ENCODE measurements at places on chromosomes 4 and X.

GRCh38 chr4:4376074-4376473 is 10.8 kb upstream of the NSG1 start:
- no peak for DNase-seq

- no peak for DNase-seq
These were observed 22.1 kb downstream of the STAP1 start for GRCh38 chr4:67580577-67580976.

DNA sequence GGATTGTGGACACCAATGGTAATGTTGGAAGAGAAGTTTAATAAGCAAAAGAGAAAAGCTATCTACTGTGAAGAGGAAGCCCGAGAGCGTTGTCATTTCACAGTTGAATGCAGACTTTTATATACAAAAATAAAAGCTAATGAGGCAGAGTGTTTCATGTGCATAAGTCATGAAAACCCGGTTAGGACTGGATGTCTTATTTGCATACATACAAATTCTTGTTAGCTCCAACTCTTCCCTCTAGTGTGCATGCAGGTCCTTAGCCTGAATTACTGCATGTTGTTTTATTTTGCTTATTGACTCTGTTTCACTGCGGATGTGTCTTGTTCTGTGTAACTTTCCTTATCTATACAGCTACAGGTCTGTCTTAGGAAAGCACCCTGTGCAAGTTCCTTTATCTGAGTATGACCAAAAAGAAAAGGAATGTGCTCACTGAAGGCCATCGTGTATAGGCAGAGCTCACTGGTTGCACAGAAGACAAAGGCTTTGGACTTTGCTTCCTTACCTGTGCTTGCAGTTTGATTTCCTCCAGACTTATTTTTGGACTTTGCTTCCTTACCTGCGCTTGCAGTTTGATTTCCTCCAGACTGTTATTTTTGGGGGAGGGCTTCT is 25.1 kb upstream of the UGT2B11 start:
- DNase-seq, result no peak

- DNase-seq, result no peak
These were observed 1754.1 kb downstream of the C4orf33 start for GRCh38 chr4:130850019-130850524.

GRCh38 chr4:173517781-173518424 is 12.1 kb downstream of the HAND2 start:
- DNase-seq, result no peak

DNA sequence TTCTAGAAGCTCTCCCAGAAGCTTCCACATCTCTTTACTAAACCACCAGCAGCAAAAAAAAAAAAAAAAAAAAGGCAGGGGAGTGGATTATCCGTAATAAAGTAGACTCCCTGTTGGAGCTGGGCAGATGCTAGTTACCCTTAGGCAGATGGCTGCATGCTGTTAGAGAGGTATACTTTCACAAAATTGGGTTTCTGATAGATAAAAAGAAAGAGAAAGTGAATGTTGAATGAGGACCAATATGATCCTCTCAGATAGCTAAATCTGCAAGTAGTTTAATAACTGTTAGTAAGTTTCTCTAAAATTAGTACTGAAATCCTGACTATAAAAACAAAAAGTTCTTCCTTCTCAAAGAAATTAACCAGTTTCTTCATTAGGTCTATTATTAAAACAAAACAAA is 195.4 kb downstream of the ANAPC10 start:
- no peak for DNase-seq

DNA sequence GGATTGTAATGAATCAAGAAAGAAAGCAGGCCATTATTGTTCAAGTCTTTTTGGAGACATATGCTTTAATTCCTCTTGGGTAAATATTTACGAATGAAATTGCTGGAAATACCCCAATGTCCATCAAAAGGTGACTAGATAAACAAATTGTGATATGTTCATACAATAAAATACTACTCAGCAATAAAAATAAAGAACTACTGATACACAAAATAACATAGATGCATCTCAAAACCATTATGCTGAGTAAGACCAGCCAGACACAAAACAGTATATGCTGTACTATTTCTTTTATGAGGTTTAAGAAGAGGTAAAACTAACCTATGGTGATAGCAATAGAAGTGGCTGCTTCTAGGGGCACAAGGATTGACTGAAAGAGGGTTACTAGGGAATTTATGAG is 28.8 kb upstream of the JADE1 start:
- DNase-seq, result no peak

GRCh38 chrX:16638533-16638932 is 11.4 kb upstream of the S100G start:
- no peak for DNase-seq

DNA sequence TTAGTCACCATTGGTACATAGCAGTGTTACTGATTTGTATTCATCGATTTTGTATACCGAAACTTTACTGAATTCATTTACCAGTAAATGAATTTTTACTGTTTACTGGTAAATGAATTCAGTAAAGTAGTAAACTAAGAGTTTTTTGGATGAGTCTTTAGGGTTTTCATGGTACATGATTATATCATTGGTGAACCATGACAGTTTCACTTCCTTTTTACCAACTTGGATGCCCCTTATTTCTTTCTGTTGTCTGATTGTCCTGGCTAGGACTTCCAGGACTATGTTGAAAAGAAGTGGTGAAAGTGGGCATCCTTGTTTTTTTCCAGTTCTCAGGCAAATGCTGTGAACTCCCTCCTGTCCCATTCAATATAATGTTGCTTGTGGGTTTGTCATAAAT is 494.9 kb downstream of the GALNTL6 start:
- DNase-seq, result no peak

- DNase-seq, result no peak
These were observed 17.6 kb downstream of the PDGFC start for GRCh38 chr4:156953951-156954350.

DNA sequence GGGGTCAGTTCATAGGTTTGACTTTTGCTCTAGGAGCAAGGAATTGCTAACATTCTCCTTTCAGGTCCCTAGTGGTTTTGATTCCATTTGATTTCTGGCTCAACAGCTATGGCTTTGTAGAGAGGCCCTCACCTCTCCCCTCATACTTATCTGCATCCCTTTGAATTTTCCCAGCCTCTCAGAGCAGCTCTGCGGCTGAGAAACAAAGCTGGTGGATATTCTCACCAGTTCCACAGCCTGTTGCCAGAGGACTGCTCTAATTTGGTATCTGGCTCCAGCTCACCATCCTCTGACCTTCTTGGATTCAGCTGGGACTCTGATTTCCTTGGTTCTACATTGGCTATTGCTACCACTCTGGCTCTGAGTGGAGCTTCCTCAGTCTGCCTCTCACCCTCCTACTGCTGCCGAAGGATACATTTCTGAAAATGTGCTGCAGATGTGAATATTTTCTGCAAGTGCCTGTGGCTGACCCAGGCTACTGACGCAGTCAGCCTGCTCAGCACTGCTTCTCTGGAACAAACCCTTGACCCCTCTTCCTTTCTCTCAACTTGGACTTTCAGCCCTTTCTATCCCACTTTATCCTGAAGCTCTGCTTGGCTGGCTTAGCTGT is 110.9 kb upstream of the ENPEP start:
- no peak for DNase-seq

DNA sequence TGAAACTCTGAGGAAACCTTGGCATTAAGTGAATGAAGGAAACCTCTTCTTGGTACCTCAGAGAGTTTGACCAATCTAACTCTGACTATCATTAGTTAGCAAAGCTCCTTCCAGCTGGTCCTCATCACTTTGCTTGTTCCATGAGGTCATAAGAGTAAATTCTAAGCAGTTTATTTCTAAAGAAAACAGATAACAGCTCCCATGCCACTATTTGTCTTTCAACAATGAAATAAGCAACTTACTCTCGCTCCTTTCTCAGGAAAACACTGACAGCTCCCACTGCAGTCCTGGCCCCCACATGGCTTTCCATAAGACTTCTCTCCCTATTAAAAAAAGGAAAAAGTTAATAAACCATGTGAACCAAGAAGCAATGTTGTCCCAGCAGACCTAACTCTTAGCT is 127.7 kb downstream of the COL4A6 start:
- DNase-seq, result no peak

DNA sequence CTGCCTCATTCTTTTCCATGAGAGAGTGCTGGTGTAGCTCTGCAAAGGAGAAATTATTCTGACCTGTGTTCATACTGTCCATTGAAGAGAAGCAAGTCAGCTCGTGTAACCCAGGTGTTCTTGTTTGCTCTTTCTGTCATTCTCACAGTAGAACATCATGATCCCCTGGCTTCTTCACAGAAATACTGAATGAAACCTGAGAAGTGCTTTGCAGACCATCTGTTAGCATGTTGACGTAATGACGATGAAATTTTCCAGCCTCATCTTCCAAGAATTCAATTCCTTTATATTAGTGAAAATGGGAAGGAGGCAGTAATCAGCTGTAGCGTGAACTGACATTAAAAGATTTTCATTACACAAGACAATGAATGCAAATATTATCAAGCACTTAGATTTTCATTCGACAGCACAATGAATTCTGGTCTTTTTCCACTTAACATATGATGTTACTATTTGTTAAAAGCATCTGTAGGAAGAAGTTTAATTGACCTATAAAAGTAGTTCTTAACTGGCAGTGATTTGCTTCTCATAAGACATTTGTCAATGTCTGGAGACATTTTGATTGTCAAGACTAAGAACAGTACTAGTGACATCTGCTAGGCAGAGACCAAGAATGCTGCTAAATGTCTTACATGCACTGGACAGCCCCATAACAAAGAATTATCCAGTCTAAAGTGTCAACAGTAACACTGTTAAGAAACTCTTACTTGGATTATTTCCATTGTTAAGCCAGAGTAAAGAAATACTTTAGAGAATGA is 246.3 kb downstream of the BANK1 start:
- DNase-seq, result no peak

DNA sequence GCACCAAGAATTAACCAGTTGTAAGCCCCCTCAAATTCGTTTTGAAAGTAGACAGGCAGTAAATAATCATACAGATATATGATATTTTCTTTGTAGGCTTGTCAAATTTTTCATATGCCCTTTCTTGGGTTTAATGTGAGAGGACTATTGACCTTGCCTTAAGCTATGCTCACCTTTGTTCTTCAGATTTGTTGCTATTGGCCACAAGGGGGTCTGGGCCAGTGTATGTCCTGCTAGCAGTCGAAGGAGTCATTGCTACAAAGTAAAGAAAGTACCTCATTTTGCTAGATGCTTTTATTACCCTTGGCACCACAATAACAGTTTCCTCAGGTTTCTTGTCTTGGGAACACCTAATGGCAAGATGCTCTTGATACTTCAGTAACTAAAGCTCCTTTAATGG is 51.7 kb downstream of the IGSF1 start:
- DNase-seq, result no peak

DNA sequence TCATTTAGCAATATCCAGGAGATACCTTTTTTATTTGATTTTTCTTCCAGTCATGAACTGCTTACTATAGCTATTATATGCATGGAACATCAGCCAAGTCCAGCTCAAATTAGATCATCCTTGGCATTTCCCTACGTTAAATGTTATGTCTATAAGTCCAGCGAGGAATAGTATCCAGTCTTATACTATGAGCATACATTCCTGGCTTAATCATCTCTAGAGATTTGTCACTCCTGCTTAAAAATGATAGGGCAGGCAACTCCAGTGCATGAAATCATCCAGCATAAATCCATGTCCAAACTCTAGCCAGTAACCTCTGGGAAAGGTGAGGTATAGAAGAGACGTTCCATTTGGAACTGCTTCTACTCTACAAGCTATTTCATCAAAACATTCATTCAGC is 126.7 kb upstream of the VCX2 start:
- no peak for DNase-seq

- DNase-seq, result no peak
These were observed 21.0 kb downstream of the MAOA start for GRCh38 chrX:43676971-43677572.

GRCh38 chr4:154622598-154622997 is 10.1 kb upstream of the FGG start:
- DNase-seq, result no peak

DNA sequence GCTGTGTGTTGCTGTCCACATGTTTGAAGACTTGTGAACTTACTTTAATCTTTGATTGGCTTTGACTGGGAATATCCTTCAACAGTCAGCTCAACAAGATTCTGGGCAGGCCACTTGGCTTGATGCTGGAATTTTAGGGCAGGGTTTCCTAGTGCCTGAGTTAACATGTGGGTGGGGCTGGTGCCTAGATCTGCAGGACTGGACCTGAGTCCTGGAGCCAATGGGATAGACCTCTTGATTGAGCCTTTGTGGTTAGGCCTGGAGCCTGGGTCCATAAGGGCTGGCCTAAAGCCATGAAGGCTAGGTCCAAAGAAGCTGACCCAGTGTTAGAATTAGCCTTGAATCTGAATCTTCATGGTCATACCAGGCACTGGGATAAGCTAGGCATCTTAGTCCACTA is 757.1 kb upstream of the ADGRL3 start:
- no peak for DNase-seq

DNA sequence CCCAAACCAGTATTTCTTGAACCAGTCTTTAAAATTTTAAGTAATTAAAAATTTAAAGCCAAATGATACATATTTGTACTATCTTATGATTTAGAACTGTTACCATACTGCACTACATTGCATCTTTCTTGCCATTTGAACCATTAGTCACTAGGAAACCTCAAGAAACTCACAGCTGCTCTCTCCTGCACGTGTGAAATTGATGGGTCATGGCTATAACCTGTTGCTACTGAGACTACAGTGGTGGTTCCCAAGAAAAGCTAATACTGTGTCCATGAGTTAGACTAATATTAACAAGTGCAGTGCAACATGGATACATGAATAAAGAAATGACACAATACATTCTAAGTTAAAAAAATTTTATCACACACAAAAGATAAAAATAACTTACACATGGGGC is 88.4 kb downstream of the PDE5A start:
- DNase-seq, result no peak

DNA sequence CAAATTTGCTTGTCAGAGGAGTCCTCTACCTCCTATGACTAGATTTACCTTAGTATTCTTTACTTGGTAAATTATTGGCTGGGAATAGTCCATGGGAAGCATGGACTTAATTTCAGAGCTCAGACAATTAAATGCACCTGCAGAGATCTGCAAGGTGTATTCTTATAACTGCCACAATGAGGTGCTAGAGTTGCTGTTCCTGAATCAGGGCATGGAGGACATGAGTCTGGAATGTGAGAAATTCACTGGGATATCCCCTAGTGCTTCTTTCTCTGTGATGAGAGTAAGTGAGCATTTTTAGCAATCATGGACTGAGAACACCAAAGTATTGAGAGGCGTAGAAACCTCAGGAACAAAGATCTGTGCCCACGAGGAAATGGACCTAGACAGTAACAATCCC is 32.9 kb upstream of the GRID2 start:
- DNase-seq, result no peak

- no peak for DNase-seq
These were observed 48.3 kb upstream of the GPR174 start for GRCh38 chrX:79096145-79096556.

All from stimulated activated CD8-positive, alpha-beta memory T cell treated with anti-CD3 and anti-CD28 coated beads, Interleukin-2, amount 100 ng/mL, for 1 hour (primary cell).